EL (cell line): ENCODE measurements at places on chromosomes 2 and 18.

- no peak for DNase-seq
Measured at GRCh38 chr2:215357660-215358059, 45.8 kb downstream of the ATIC start.

GRCh38 chr18:5817816-5818215, 77.5 kb downstream of the TMEM200C start:
- DNase-seq, result no peak

DNA sequence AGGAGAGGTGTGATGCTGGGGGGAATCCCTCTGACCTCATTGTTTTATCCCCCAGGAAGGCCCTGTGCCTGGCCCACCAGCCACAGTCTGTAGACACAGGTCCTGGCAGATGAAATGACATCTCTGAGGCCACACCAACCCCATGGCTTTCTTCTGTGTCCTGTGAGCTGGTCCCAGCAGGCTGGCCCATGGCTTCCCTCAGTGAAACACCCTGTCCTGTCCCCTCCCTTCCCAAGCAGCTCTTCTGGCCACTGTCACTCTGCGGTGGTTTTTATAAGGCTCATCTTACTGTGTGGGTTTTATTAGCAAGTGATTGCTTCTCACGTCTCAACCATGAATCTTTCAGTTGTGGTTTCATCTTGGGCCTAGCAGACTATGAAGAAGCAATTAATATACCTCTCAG, 102.8 kb upstream of the STPG4 start:
- DNase-seq, result no peak

DNA sequence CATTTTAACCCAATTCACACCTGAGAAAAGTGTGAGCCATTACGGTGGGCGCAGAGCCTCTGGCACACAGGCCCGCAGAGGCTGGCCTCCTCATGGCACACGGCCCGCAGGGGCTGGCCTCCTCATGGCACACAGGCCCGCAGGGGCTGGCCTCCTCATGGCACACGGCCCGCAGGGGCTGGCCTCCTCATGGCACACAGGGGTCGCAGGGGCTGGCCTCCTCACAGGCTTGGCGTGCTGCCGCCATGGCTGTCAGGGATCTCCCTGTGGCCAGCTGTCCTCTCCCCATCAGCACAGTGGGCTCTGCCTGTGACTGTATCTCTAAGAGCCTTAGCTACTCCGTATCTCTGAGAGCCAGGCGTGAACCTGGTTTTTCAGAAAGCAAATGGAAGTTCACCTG, 24.6 kb downstream of the ANO7 start:
- no peak for DNase-seq

GRCh38 chr18:45874491-45875184, 49.2 kb downstream of the SIGLEC15 start:
- peak; percentile 21 for DNase-seq

DNA sequence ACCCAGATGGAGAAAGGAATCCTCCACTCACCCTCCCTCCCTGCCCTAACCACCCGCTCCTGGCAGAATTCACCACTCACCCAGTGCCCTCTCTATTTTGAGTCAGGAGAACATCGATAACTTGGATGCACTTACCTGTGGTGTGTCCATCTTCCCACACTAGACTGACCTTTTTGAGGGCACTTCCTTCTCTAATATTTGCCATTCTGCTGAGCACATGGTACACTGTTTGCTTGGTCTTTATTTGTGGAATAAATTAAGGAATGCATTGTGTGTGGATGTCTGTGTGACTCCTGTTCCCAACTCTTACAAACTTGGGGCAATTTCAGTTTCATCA, 133.7 kb downstream of the ACKR3 start:
- no peak for DNase-seq

GRCh38 chr18:10477863-10478260, 23.4 kb downstream of the APCDD1 start:
- DNase-seq, result no peak

- no peak for DNase-seq
Measured at GRCh38 chr2:10918661-10919409, 7.1 kb downstream of the KCNF1 start.

DNA sequence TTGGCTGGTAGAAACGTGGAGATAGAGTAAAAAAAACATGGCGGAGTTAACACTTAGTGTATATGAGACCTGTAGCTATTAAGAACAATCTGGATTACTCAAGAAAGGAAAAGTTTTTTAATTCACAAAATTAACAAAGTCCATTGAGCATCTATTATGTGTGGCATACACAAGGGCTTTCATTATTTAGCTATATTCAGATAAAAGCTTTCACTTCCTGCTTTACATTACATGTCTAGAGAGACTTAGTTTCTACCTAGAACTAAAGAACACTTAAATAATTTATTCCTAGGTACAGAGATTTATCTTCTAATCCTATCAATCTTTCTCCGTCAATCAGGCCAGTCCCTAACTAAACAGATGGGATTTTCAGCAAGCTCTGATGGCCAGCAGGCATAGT, 196.0 kb upstream of the SLC39A10 start:
- DNase-seq, result no peak

DNA sequence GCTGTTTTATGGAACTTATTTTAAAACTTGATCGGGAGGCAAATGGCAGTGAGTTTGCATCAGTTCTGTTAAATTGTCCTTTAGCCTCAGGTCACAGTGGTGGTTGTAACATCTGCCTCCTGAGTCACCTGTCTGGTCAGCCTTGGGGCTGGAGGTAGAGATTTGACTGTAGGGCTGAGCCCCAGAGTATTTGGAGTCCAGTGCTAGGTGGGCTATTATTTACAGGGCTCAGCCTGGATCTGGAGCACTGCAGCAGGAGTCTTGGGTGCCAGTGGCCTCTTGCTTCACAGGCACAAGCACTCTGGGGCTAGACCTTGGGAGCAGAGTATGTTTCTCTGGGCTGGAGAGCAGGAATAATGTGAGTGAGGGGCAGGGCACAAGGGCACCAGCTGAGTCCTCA, 32.8 kb downstream of the TCF7L1 start:
- no peak for DNase-seq

GRCh38 chr18:23529604-23530003, 26.3 kb downstream of the RMC1 start:
- DNase-seq, result peak; percentile 61

DNA sequence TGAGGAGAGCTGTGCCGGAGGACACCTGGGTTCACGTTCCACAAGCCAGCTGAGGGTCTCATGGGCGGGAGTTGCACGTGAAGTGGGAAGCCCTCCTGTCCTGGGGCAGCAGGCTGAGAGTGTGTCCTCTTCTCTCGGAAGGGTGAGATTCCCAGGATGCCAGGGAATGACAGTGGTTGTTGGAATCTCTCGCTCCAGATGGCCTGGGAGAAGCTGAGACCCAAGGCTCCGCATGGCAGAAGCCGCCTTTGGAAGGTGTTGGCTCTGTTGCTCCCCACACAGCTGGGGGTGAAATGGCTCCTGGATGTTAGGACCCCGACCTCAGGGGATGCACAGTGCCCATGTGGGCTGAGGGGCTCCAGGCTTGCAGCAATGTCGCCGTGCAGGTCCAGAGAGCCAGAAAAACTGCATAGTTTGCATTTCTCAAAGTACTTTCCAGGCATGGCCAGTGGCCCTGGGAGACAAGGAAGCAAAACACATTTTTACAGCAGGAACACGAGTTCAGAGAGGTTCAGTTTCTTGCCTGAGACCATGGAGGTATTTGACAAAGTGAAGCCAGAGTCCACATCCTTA, 153.4 kb downstream of the TMEM18 start:
- DNase-seq, result no peak

GRCh38 chr18:21678859-21679258, 25.7 kb downstream of the ABHD3 start:
- DNase-seq, result no peak
